Activated CD8-positive, alpha-beta memory T cell treated with anti-CD3 and anti-CD28 coated beads, Interleukin-2, amount 50 U/mL, for 4 hours (primary cell): ENCODE measurements at places on chromosomes 11 and 22.

- no peak for DNase-seq
Observed at GRCh38 chr11:8773916-8774539, 91.4 kb downstream of the RPL27A start.

GRCh38 chr11:114354076-114354475 is 46.2 kb downstream of the C11orf71 start:
- no peak for DNase-seq

DNA sequence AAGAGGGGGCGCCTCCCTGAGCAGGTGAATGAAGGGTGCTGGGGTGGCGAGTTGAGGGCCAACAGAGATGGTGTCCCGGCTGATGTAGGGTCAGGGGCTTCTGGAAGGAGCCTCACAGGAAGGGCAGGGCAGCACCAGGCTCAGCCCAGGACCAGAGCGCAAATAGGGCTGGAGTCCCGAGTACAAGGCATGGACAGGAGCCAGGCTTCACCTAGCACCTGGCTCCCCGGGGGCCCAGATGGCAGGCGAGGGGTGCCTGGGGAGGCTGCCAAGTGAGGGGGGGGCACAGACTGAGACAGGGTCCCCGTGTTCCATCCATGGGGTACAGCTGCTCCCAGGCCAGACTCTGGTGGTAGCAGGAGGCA is 105.8 kb downstream of the KCNQ1 start:
- no peak for DNase-seq

- DNase-seq = no peak
Observed at GRCh38 chr22:39956932-39957664, 3.1 kb upstream of the TMA7B start.

GRCh38 chr22:17786435-17787161 is 12.3 kb upstream of the BID start:
- no peak for DNase-seq

DNA sequence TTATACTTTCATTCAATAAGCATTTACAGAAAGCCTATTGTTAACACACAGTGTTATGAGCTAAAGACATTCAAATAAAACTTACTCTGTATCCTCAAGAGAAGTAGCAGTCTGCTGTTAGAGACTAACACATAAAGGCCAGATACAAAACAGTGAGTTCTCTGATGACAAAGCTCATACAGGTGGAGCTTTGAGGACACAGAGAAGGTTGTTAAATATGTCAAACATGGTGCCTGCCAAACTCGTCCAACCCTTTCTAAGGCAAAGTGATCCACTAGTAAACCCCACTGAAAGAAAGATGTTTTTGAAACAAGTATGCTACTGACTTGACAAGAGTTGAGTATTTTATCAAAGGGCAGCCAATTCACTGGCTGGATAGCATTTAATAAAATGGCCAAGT is 70.1 kb downstream of the C2CD3 start:
- DNase-seq = no peak

DNA sequence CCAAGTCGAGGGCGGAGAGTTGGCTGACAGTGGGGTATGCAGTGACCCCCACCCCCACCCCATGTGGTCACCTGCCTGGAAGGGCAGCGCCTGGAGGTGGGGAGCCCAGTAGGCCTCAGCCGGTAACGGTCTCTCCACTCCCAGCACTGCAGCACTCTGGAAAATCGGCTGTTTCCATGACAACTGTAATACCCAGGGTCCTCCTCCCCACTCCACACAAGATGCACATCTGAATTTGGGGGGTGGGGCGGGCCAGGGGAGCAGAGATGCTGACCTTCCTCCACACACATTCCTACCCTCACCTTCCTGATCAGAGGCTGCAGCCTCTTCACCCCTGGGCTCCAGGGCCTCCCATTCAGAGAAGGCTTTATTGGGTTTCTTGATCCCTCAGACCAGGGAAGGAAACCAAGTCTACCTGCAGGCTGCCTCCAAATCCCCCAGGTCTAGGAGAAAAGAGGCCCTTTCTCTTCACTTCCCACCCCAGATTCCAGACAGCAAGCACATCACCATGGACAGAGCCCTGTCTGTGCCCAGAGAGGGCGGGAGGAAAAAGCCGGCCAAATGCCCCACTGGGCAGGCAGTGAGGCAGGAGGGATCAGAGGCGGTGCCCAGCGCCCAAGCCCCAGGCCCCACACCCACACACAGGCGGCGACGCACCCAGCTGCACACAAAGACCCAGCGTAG is 46.5 kb downstream of the SLC22A12 start:
- DNase-seq = no peak

DNA sequence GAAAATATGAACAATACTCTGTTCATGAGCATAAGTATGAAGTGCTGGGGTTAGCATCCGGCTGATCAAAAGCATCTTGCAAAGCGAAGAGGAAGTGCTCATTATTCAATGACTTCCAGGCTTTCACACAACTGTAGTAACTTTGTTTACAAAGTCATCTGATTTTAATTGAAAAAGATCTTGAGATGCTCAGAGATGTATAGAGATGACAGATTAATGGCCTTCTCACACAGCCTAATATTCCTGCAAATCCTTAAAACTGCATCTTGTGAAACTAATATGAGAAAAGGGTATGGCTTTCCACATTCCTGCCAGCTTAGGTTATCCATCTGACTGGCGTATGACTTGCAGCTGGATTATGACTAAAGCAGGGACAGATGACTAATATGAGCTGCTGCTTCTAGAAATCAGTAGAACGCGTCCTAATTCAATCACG is 125.4 kb downstream of the CASP12 start:
- DNase-seq = no peak

GRCh38 chr11:114270531-114271270 is 25.5 kb upstream of the NNMT start:
- DNase-seq = no peak

DNA sequence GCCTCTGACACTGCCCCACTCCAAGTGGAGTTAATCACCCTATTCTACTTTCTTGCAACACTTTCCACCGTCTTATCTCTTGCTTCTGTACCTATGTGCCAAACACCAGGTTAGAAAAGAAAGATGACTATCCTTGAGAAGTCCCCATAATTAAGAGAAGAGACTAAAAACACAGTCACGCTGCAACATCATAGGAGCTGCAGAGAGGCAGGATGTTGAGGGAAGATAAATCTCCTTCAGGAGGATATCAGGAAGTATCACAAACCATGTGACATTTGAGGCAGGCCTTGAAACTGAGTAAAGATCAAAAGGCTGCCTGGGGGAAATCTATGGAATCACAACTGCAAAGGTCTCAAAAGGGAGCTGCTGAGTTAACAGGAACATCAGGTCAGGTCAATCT is 24.8 kb downstream of the GAB2 start:
- no peak for DNase-seq

DNA sequence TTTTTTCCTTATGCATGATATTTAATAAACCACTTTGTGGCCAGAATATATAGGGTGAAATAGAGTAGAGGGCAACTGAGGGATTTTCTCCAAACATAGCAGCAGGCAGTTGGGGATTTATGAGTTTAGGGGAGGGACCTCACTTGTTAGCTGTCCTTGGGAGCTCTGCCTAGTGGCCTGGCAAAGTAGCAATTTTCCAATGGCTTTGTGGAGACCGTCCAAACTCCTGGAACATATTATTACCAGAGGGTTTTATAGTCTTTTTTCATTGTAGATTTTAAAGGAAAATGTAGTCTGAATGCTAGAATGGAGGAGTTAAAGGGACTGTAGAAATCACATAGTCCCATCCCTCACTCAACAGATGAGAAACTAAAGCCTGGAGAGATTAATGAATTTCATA is 32.3 kb downstream of the AMOTL1 start:
- no peak for DNase-seq

GRCh38 chr11:72141066-72141465 is 5.5 kb downstream of the FOLR3 start:
- no peak for DNase-seq

- no peak for DNase-seq
Observed at GRCh38 chr22:31143038-31143437, 2.7 kb upstream of the PLA2G3 start.

DNA sequence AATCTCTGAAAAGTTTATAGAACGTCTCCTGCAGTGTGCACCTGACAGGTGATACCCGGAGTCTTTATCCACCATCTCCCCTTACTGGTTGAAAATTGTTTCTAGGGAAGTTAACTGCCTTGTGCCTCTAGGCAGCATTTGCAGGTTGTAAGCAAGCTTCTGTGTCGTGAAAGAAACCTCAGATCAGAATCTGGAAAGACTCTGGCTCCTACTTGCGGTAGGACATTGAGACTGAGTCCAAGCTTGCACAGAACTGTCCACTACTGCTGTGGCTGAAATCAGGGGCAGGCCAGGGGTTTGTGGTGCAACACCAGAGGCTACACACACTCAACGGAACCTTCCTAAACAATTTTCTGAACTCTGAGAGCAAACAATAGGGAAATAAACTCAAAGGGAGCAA is 34.8 kb upstream of the MYOD1 start:
- DNase-seq = no peak

DNA sequence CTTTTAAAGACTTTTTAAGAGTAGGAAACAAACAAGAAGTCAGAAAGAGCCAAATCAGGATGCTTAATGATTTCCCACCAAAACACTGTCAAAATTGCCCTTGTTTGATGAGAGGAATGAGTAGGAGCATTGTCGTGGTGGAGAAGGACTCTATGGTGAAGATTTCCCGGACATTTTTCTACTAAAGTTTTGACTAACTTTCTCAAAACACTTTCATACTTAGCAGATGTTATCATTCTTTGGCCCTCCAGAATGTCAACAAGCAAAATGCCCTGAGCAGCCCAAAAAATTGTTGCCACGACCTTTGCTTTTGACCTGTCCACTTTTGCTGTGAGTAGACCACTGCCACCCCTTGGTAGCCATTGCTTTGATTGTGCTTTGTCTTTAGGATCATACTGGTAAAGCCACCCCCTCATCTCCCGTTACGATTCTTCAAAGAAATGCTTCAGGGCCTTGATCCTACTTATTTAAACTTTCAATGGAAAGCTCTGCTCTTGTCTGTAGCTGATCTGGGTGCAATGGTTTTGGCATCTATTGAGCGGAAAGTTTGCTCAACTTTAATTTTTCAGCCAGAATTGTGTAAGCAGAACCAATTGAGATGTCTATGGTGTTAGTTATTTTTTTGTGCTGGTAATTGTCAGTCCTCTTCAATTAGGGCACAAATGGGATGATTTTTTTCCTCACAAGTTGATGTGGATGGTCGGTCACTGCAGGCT is 67.2 kb downstream of the ADM start:
- no peak for DNase-seq

DNA sequence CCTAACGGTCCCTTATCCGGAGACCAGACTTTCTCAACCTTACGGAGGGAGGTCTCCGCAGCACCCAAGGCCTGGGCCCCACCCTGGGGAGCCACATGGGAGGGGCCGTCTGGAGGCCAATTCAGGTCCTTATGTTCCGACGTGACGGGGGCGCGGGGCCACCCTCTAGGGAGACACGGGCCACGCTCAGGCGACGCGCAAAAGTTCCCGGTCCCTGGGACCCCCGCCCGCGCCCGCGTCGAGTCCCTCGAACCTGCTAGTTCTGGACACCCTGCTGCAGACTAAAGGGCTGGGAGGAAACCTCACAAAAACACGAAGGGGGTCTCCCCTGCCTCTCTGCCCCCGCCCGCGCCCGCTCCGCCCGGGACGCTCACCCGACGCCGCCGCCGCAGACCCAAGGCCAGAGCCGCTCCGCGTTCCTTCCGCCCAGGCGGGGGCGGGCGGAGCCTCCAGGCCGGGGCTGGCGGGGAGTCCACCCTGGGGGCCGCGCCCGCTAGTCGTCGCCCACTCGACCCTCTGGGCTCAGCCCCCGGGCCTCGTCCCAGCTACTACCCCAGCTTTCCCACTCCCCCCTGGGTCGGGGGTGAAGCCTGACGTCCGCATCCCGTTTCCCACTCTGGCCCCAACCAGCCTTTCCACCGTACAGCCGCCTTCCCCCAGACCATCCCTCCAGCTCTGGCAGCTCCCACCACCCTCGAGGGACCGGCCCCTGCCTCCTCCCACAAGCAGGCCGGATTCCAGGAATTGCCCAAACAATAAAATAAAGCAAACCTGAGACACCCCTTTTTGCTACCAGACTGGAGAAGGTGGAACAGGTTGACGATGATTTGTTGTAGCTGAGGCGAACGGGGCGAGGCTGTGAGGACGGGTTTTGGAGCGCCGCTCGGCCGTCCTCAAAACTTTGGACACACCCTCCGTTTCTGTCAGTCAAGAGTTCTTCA is 2.7 kb downstream of the RNH1 start:
- DNase-seq = no peak

DNA sequence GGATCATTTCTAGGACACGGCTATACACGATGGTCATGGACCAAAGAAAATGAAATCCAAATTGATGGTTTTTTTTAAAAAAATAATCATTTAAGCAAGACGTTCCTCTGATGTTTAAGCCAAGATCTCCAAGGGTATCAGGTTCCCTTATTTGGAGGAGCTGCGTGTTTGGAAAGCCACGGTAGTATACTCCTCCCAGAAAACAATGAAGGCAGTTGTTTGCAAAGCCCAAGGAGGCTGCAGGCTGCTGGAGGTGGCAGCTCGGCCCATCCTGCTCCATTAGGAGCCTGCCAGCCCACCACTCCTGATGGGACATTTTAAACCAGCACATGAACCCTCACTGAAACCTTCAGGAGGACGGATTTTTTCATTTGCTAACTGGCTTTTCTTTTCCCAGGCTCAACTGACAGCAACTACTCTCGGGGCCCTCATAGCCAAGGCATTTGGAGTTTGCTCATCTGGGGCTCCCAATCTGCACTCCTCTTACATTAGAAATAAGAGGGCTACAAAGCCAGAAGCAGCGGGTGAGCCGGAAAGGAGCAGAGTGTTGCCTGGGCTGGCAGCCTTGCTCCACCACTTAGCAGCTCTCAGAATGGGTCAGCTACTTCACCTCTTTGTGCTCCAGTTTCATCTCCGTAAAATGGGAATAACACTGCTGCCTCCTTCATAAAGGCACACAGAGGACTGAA is 58.4 kb downstream of the ABTB2 start:
- no peak for DNase-seq

- no peak for DNase-seq
Observed at GRCh38 chr22:20405931-20406685, 12.2 kb downstream of the ZNF74 start.

GRCh38 chr11:2256951-2257700 is 13.3 kb downstream of the ASCL2 start:
- no peak for DNase-seq
